Activated CD8-positive, alpha-beta memory T cell treated with anti-CD3 and anti-CD28 coated beads, Interleukin-2, amount 50 U/mL, for 48 hours (primary cell): ENCODE measurements at places on chromosomes 6 and 20.

GRCh38 chr20:4635781-4636180, 85.9 kb upstream of the PRND start:
- DNase-seq = no peak

GRCh38 chr6:52263709-52264540, 19.6 kb upstream of the IL17F start:
- DNase-seq = peak; percentile 79

GRCh38 chr20:48642105-48642880, 185.5 kb downstream of the PREX1 start:
- DNase-seq = no peak

DNA sequence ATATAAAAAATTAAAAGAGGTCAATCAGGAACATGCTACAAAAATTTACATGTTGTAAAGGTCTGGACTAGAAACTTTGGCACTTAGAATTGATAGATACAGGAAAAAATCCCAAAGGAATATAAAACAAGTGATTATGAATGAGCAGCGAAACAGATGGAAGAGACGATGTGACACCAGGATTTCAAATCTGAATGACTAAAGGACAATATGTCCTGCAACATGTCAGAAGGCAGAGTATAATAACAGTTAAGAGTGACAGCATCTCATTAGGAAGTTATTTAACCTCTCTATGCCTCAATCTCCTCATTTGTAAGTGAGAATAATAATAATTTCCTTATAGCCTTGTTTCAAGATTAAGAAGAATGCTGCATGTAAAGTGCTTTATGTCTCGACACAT, 50.3 kb downstream of the FRK start:
- no peak for DNase-seq

- DNase-seq = no peak
Observed at GRCh38 chr6:22250486-22250885, 46.4 kb downstream of the PRL start.

DNA sequence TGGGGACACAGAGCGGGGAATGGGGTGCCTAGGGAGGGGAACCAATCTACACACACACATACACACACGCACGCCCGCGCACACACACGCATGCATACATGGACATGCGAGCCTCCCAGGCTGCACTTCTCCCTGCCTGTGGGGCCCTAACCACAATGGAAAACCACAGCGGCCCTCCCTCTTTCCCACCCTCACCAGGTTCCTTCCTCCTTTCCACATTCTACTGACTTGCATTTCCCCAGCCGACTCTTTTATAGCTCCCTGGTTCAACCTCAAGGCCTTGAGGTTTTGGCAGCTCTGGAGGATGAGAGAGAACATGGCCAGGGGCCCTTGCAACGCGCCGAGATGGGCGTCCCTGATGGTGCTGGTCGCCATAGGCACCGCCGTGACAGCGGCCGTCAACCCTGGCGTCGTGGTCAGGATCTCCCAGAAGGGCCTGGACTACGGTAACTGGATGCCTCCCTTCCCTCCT, at the start of gene BPI:
TSS of gene BPI (plus strand) at position 249 of the 472 bp plus-strand sequence. CDS start at position 317, 68 bp downstream.
- no peak for DNase-seq

- DNase-seq = no peak
Observed at GRCh38 chr6:130730600-130730999, 96.6 kb upstream of the SMLR1 start.

DNA sequence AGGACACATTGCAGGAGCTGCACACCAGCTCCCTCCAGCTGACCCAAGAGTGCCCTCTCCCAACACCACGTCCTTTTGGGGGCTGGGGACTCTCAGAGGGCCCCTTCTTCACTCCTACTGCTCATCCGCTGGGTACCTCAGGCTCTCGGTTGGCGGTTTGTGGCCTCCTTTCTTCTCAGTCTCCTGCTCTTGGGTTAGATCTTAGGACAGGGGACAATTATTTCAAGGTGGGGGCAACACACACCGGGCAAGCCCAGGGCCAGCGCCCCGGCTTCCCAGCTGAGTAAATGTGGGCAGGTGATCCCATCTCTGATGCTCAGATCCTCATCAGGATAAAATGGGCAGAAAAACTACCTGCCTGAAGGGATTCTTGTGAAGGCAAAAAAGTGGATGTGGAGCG, 1.1 kb downstream of the TCF15 start:
- no peak for DNase-seq

DNA sequence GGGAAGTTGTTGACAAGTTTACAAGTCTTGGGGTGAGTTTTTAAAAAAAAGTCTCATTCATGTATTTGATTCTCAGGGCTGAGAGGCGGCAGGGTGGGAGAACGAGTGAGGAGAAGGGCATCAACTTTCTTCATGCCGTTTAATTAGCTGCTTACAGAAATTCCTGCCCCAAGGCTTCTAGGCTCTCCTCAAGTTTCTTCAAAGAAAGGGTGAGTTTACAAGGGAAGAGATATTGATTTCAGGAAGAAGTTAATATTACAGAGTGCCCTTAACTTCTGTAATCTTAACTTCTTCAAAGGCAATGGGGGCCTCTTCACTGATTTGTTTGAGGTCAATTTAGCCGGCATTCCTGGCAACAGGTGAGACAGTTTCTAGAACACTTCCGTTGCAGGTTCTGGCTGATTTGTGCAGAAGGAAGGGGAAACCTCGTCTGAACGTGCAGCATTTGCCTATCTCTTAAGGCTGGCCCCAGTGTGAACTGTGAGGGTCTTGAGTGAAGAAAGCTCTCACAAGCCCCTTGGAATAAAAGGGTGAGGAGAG, 3.4 kb upstream of the COL12A1 start:
- no peak for DNase-seq

GRCh38 chr6:50091641-50092040, 41.9 kb upstream of the DEFB112 start:
- no peak for DNase-seq

DNA sequence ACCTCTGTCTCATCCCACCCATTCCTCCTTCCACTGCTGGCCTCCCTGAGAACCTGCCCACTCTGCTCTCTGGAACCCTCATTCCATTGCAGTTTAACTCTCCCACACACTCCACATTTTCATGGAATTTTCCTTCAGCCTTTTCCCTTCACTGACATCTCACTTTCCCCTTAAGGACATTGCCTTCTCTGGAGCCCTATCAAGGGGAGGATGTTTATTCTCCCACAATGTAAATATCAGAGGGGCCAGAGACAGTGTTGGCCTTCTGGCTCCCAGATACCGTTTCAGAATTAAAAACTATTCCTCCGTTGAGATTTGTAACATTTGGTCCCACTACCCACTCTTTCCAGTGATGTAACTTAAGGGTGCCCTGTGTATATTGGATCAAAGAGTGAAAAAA, 199.5 kb upstream of the KCNK16 start:
- DNase-seq = no peak

DNA sequence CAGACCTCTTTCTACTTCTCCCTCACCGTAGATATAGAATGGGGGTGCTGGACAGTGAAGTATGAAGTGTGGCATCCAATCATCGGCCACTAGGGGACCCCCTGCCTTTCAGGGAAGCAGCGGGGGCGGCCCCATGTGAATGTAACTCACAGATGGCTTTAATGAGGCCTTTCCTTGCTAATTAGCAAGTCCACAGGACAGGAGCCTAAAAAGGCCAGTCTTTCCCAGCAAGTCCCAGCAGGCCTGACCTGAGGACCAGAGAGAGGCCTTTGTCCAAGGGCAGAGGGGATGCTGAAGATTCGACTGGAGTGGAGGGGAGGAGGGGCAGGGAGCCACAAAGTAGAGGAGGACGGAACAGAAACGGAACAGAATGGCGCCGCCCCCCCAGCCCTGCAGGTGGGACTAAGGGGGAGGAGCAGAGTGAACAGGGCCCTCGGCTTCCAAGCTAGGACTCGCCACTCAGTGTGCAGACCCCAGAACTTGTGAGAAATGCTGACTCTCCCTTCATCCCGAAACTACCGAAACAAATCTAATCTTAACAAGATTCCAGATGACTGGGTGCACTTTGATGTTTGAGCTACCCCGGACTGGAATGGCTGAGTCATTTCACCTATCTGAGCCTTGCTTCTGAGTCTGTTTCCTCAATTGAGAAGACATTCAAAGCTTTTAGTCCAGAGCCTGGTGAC, 5.8 kb downstream of the C6orf132 start:
- DNase-seq = peak; percentile 74

DNA sequence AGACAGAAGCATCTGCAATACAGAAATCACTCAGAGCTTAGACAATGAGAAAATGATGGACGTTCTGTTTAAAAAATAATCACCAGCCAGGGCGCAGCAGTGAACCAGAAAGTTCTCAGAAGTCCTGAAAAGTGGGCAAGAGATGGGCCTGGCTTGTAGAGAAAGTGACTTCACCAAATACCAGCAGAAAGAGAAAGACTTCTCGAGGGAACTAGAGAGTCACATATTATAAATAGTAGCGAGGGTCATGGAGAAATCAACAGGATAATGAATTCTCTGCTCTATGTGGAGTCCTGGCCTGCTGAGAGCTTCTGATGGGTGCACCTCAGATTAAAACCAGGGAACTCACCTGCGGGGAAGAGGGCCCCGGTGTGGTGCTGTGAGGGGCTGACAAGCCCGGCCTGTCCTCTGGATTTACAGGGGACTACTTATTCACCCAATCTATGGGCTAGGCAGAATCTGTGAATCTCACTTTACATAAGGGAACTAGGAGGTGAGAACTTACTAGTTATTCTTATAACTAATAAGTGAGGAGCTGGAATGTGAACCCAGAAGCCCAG, 5.6 kb upstream of the RAMACL start:
- no peak for DNase-seq

- DNase-seq = no peak
Observed at GRCh38 chr6:111925296-111925695, 52.0 kb upstream of the FYN start.

GRCh38 chr6:142183351-142183750, 36.3 kb downstream of the VTA1 start:
- DNase-seq = no peak

DNA sequence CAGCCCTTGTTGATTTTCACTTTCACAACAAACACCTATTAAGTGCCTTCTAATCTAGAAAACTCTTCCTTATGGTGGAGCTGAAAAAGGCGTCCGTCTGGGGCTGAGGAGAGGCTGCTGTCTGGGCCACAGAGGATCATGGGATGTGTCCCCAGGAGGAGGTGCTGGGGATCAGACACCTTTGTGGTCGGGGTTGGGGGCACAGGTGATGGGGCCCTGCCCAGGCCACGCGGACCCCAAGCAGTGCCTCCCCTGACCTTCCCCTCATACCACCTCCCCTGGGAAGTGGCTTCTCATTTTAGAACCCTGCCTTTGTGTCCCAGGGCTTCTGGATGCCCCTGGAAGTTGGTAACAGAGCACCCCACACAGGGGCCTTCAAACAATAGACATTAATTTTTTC, 41.1 kb downstream of the SUN5 start:
- DNase-seq = no peak

DNA sequence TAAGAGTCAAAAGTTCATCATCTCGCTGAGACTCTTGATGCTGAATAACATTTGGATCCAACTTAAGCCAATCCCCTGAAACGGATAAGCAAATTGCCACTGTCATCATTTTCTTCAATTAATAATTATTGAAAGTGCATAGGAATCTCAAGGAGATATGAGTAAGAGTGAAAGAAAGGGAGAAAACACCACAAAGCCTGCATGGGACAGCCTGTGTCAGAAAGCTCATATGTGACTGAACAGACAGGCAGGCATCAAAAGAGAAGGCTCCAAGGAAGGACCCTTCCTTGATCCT, 13.3 kb downstream of the ATXN1 start:
- no peak for DNase-seq

DNA sequence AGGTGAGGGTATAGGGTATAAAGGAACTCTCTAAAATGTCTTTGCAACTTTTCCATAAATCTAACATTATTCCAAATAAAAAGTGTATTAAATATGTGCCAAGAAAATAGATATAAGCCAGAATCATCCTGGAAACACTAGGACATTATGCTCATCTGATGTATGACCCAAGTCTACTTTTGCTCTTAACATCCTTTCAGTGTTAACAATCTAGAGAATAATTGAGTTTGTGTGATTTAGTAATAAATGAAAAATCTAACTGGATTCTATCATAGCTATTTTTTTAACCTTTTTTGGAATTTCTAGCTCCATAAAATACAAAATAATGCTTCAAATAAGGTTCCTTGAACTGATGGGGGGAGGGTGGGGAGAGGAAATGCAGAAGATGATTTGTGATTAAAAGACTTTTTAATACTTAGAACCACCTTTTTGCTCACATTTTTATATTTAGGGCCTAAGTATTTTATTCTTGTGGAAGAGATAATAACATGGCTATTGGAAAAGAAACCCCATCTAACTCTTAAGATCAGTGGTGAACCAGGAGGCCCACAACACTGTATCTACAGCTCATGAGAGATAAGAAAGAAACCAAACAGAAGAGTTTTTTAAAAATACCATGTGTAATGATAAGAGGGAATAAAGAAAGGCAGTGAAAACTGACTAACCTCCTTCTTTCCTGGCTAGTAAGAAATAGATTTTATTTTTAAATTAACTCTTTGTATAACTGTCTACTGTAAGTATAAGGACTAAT, 68.5 kb downstream of the PDSS2 start:
- no peak for DNase-seq

- no peak for DNase-seq
Observed at GRCh38 chr6:15404685-15404980, 158.8 kb downstream of the JARID2 start.

GRCh38 chr6:106572436-106572835, 56.9 kb downstream of the RTN4IP1 start:
- no peak for DNase-seq

DNA sequence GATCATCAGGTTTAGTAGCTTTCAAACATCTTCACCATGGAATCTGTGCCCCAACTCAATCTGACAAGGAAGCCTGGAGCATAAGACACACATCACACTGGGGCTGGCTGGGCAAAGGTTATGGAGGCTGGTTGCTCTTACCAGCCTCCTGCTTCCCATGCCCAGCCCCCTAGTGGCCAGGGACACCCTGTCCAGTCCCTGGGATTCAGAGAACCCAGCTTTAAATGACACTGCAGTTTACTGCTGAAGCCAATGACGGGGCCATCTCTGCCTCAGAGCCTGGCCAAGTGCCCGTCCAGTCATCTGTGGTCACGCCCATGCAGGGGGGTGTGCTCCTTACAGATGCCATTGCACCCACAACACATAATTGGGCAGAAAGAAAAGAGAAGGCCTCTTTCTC, 272.9 kb downstream of the SMOC2 start:
- DNase-seq = no peak

DNA sequence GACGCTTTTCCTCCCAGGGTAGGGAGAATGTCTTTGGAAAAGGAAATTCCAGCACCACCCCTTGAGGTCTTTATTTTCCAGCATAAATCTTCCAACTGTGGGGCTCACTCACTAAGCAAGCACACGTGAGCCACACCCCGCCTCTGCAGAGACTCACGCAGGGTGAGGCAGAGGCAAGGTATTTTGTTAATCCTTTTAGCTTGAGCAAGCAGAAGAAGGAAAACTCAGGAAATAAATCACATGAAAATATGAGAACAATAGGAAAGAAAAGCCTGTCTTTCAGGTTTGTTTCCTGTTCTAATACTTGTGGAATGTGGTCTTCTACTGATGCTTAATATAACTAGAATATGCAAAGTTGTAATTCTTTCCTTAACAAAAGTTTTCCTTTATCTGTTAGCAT, 4.1 kb upstream of the PHACTR2 start:
- no peak for DNase-seq
